ENCODE measurements at places on chromosomes 4 and X. TPM values are rescaled to one million over a fixed set of nuclear protein-coding genes. Genes with fewer than 3 reads are reported as not detected.

- DNase-seq, result no peak
Measured at GRCh38 chrX:153800177-153800722, 5.8 kb downstream of the SSR4 start.

DNA sequence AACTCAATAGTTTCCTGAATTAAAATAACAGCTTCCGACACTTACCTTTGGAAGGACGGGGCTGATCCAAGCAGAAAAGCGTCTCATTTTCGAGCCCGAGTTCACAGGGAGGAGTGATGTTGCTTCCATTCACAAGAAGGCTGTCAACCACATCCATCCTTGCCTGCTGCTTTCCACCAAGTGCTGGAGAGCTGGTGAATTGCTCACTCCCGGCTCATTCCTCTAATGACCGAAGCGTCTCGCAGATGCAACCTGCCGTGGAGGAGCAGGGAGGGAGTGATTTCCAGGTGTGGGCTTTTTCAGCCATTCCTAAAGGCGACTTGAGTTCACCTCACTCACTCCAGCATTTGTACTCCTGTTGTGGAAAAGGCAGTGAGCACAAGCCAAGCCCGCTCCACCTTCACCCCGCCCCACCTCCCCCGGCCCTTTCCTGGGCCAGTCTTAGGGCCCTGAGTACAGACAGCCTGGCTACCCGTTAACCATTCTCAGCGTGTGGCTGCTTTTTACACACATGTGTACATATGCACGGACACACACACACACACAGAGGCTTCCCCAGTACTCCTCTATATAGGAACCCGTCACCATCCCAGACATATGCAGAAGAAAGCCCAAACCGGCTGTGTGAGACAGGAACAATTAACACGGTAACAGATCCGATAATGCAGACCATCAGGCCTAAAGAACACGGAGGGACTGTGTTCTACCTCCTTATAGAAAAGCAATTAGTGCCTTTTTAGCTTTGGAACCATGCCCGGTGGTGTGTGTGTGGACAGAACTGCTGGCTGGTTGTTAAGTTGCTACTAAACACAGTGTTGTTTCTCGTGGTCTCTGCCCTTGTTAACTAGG lies at the start of gene CCKAR:
CCKAR (minus strand) TSS at position 374 of the 849 bp plus-strand sequence; CDS start at position 157, 217 bp downstream.
- no peak for DNase-seq

GRCh38 chr4:88599714-88600113 lies 7.4 kb downstream of the HERC3 start:
- DNase-seq, result no peak

DNA sequence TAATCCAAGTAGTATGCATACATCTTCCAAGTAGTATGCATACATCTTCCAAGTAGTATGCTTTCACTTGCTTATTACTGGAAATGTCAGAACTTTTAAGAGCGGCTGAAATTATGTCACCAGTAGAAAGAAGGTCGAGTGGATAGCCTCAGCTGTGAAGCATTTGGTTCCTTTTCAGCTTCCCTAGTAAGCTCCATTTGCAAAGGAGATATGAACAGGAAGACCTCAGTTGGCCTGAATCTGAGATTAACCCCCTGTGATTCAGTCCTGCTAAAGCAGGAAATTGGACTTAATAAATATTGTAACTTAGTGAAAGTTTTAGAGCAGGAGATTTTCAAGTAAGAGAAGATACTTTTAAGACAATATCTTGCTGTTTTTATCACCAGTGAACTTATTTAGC lies 48.1 kb downstream of the PCDH7 start:
- no peak for DNase-seq

DNA sequence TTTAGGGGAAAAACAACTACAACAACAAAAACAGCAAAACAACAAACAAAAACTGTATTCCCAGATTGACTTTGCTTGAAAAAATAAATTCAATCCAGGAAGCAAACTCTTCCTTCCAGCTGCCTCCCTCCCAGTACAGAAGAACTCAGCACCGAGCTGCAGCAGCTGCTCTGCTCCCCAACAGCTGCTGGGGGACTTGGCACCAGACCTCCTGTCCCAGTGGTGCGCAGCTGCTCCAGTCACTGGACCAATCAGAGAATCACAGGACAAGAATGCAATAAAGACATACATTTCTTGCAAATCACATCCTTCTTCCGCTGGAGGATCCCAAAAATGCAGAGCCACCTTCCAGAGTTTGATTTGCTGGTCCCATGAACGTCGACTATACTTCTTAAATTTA lies 11.8 kb upstream of the FAM53A start:
- DNase-seq, result no peak

GRCh38 chr4:1577822-1578217 lies 106.3 kb downstream of the FAM53A start:
- DNase-seq, result peak; percentile 57

GRCh38 chr4:148487181-148487580 lies 45.0 kb upstream of the NR3C2 start:
- DNase-seq, result no peak

DNA sequence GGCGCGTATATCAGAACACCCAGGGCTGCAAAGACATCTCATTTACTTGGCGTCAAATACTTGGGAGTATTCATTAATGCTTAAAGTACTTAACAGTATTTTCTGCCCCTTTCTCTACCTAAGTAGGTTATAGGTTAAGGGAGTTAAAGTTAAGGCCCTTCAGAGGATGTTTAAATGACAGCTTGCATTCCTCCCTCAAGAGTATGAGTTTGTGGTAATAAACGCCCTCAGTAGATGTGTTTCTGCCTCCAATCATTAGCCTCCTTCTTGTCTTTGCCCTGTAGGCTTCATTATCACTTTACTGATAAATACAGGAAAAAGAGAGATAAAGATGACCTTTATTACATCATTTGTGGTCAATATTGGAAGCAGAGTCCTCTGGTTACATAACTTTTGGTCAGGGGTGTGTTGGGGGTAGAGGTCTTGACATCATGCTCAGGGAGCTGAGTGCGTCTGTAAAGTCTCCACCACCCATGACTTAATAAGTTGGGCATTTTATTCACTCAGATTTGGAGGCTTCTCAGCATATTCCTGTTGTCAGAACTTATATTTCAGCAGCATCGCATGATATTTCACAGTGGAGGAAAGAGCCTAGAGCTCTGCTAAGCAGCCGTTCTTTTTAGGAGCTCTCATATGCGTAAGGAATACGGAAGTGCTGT lies 145.9 kb downstream of the CPE start:
- DNase-seq, result no peak

GRCh38 chrX:77975755-77976154 lies 6.3 kb upstream of the PGAM4 start:
- DNase-seq, result no peak

GRCh38 chr4:81634165-81634564 lies 162.5 kb upstream of the RASGEF1B start:
- DNase-seq, result no peak

DNA sequence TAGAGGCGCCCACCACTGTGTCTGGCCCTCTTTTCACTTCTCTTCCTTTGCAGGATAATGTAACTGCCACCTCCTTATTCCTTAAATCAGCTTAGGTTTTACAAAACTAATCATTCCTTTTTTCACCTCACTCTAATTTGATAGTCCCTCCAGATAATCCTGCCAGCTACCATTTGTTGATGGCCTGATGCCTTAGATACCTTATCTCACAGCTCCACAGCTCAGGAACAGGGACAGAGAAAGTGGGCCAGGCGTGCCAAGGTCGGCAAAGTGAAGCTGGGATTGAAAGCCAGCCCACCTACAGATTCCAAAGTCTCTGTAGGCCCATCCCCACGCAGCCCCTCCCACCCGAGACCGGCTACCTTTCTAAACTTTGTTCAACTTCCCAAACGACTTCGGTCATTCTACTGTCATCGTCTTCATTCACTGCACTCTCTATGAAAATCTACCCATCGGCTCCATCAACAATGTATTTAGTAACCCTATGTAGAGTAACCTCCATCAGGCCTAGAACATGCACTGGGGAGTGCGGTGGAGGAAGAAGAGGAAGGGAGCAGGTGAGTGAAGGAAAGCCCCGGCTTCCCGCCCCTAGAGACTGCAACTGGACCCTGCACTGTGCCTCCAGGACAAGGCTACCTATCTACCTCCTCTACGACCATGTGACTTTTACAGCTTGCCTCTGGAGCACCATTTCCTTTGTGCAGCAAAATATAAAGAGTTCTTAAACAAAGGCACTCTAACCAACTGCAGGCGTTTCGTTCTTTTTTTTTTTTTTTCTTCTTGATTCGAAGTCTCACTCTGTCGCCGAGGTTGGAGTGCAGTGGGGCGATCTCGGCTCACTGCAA lies 1.5 kb downstream of the CASP6 start:
- no peak for DNase-seq

Gene TRPC5OS
- not detected for total RNA-seq

Data from posterior vena cava (tissue), 2 donors.